ENCODE measurements at places on chromosomes 6 and 20.

- no peak for DNase-seq
Measured at GRCh38 chr6:94376876-94377275, 957.5 kb upstream of the EPHA7 start.

DNA sequence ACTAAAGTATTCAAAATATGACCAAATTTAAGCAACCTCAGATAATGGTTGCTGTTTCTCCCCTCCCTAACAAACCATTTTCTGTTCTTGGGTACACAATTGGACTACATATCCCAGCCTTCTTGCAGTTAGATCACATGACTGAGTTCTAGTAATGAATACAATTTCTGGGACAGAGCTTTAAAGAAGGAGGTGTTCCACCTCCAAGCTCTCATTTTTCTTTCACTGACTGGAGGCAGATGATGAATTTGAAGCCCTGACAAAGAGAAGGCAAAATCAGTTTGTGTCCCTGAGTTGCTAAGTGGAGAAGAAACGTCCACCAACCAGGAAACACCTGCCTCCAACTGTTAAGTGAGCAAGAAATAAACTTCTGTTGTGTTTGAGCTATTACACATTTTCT is 117.2 kb downstream of the LCA5 start:
- no peak for DNase-seq

DNA sequence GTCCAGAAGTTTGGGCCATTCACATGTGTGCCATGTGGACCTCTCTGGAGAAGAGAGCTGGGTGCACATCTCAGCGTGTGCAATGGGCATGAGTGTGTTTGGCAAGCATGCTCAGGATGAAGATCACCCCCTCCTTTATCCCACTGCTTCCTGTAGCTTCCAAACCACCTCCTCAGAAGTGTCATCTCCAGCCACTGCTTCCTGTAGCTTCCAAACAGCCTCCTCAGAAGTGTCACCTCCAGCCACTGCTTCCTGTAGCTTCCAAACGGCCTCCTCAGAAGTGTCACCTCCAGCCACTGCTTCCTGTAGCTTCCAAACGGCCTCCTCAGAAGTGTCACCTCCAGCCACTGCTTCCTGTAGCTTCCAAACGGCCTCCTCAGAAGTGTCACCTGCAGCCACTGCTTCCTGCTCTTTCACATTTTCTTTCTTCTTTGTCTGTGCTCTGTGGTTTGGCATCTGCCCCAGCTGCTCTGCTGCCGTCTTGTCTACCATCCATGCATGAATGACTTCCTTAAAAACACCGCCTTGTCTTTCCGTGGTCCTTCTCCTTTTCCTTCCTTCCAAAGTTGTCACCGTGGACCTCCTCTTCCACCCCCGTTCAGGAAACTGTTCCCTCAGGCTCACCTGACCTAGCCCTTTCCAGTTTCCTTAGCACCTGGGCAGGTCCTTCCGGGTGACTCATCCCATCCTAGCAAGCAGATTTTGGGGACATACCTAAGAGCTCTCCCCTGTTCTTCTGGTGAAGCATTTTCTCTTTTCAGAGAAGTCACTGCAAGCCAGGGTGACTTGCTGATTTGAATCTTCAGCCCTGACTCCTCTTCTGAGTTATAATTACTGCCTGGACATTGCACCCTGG is 43.5 kb upstream of the TIAM2 start:
- peak; percentile 34 for DNase-seq

- DNase-seq = no peak
Measured at GRCh38 chr6:41778895-41779294, 805 bp downstream of the FRS3 start.

- DNase-seq = no peak
Measured at GRCh38 chr6:3334555-3334954, 75.8 kb downstream of the PSMG4 start.

DNA sequence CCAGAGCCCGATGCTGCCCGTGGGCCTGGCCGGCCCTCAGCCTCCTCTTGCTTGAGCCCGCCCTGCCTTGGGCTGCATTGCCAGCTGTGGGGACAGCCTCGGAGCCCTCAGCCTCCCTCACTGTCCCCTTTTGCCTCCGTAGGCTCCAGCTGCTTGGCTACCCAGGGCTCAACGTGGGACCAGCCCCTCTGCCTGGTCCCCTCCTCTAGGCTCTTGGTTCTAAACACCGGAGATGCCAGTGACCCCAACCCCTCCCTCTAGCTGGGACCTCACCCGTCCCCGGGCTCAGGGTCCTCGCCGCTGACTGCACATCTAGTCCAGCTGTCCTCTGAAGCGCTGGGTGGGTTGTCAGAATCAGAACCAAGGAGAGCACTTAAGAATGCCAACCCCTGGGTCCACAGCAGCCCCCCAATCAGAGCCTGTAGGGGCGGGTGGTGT is 345.2 kb downstream of the ZFAND3 start:
- no peak for DNase-seq

GRCh38 chr20:63232235-63233060 is 3.3 kb upstream of the BIRC7 start:
- DNase-seq = no peak

- DNase-seq = no peak
Measured at GRCh38 chr6:162973980-162974379, 246.2 kb downstream of the PACRG start.

DNA sequence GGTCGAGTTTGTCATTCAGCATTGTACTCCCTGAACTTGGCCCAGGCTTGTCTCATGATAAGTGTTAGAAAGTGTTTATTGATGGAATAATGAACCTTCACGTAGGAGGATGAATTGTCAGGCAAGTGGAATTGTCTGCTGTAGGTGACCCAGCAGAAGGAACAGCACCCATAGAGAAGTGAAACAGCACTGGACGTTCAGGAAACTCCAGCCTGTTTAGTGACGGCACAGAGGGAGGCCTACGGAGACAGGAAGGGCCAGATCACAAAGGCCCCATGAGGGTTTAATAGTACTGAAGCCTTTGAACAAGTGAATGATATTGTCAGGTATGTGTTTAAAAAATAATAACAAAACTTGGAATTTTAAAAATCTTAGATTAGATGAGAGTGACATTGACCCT is 2.9 kb downstream of the STX11 start:
- DNase-seq = no peak

DNA sequence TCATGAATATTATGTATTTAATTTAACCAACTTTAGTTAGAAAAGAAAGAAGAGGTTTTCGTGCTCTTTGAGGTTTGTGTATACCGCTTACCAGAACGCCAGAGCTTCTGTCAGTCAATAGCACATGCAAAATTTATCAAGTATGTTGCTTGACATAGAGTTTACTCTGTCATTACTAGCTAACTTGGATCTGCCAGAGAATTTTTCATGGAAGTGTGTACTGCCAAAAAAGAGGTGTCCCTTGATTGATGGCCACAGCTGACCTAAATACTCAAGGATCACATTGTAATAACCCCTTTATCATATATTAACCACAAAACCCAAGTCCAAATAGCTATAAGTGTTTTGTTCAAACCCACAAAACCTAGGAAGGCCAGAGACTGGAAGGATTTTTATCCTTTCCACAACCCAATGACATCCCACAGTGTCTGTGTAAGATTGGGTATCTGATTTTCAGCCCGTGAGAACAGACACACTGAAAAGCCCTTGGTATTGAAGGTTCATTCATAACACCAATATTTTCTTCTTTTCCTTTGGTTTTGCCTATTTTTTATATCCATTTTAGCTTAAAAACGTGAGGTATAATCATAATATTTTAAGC is 194.0 kb upstream of the EYA4 start:
- DNase-seq = no peak

- DNase-seq = peak; percentile 37
Measured at GRCh38 chr6:15879371-15880261, 216.8 kb upstream of the DTNBP1 start.

- no peak for DNase-seq
Measured at GRCh38 chr6:75489025-75489424, 4.6 kb downstream of the FILIP1 start.

GRCh38 chr6:70133246-70133645 is 169.6 kb downstream of the COL9A1 start:
- no peak for DNase-seq

GRCh38 chr6:129643968-129644367 is 66.0 kb downstream of the ARHGAP18 start:
- no peak for DNase-seq

- peak; percentile 9 for DNase-seq
Measured at GRCh38 chr20:38724626-38725147, 401 bp downstream of the SLC32A1 start.

GRCh38 chr6:136846046-136846445 is 23.7 kb downstream of the PEX7 start:
- DNase-seq = no peak

DNA sequence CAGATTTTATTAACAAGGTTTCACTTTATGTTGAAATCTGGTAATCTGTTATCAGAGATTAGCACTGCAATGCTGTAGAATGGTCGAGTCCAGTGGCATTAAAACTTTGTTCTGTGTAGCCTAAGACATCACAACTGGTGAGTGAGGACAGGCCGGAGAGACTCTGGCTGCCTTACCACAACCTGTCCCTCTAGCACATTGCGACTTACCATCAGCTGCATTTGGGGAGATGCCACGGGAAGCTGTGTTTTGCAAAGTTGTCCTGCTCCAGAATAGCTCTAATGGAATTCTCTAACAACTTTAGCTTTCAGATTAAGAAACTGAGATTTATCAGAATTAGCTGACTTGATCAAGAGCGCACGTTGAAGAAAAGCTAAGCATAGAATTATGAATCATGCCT is 493.3 kb downstream of the MAFB start:
- no peak for DNase-seq

DNA sequence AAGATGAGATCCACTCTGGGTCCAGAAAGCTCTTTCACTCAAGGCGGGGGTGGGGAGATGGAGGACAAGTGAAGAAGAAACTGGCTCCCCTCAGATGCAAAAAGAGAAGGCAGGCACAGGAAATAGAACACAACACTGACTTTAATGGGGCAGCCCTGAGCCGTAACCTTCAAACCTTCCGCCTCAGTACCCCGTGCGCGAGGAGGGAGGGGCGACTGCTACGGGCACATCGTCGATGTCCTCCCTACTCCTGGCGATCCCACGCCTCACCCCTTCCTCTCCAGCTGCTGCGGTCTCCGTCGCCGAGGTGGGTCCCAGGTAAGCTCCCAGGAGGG is 3.9 kb downstream of the SPEF1 start:
- DNase-seq = no peak

DNA sequence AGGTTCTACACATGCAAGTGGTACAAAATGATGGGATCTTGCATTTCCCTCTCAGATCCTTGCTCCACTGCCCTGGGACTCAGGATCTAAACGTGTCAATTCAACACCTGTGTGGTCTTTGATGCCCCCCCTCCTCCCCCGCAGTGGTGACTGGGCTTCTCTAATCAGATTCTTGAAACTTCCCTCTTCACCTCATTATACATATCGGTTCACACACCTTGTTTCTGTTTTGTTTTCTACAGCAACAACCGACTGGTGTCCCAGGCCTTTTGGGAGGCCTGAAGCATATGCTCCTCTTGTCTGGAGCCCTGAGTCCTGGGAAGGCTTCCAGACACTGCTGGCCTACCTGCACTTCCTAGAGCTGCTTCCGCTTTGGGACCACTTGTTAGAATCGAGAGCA is 20.0 kb downstream of the SAMD3 start:
- no peak for DNase-seq

- no peak for DNase-seq
Measured at GRCh38 chr20:23049201-23050075, at the start of gene THBD. TSS of gene THBD (minus strand) at chr20:23049672. CDS start at chr20:23049504, 168 bp downstream.

GRCh38 chr20:33313686-33314314 is 30.8 kb downstream of the BPIFB1 start:
- DNase-seq = no peak

- no peak for DNase-seq
Measured at GRCh38 chr6:93515736-93516135, 96.4 kb upstream of the EPHA7 start.

DNA sequence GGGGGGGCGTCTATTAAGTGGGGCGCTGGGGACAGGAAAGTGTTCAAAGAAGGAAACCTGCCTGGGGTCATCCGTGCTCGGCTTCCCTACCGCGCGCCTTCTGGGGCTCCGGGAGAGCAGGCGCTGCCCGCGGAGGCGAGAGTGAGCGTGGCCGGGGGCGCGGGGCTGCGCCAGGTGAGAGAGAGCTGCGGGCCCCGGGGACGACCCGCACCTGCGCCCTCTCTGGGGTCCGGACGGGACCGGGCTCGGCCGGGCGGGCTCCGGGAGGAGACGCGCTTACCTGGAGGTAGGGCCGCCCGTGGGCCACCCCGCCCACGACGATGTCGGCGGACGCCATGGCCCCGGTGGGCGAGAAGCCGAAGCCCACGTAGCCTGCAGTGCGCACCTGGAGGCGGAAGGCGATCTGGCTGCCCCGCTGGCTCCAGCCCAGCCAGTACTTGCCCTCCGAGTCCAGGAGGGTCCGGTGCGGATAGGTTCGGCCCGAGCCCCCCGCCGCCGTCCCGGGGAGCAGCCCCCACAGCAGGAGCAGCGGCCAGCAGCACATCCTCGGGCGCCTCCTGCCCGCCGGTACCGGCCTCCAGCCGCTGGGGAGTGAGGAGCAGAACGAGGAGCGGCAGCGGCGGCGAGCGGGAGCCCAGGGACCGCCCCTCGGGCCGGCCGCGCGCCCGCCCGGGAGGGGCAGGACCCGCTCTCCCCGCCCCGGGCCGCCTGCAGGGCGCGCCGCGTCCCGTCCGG is at the start of gene MOXD1:
Gene MOXD1, minus strand, starts transcription at position 593 of the 735 bp plus-strand sequence. Its CDS starts 49 bp downstream, at position 544.
- no peak for DNase-seq

GRCh38 chr6:55833284-55833683 is 42.1 kb downstream of the BMP5 start:
- no peak for DNase-seq

GRCh38 chr6:54173089-54173488 is 61.8 kb downstream of the MLIP start:
- no peak for DNase-seq

- no peak for DNase-seq
Measured at GRCh38 chr6:10831609-10832008, 6.7 kb downstream of the MAK start.

GRCh38 chr20:9110365-9110764 is 41.5 kb downstream of the PLCB4 start:
- no peak for DNase-seq

DNA sequence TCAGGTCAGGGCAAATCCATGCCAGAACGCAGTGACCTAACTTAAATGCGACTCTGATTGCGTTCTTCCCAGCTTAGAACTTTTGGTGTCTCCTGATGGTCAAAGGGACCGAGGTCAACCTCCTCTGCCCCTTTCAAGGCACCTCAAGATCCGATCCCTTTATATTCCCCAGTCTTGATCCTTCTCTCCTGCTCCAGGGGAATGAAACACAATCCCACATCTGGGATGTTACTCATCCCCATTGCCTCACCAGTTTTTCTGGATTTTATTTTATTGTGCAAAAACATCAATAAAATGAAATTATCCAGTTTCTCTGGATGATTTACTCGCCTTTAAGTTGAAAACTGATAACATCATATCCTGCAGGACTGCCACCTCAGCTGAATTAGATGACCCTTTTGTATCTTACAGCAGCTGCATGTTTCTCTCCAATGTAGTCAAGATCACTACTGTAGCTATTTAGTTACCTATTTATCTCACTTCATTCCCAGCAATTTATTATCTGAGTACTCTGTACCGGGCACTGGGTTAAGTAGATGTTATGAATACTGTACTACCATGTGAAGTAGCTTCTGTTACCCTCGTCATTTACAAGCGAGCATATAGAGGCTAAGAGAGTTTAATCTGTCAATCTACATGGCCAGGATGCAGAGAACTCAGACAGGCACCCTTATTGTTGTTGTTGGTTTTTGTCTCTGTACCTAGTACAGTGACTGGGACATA is 44.0 kb downstream of the IRAK1BP1 start:
- DNase-seq = no peak
